ENCODE measurements at places on chromosomes 7 and 10.

GRCh38 chr10:133142523-133143199 is 17.4 kb upstream of the KNDC1 start:
- DNase-seq = no peak

- no peak for DNase-seq
Observed at GRCh38 chr10:85447690-85448089, 918.9 kb downstream of the GRID1 start.

- DNase-seq = no peak
Observed at GRCh38 chr7:30320392-30320791, 36.0 kb downstream of the ZNRF2 start.

GRCh38 chr10:64682043-64682442 is 1160.8 kb downstream of the REEP3 start:
- DNase-seq = no peak

DNA sequence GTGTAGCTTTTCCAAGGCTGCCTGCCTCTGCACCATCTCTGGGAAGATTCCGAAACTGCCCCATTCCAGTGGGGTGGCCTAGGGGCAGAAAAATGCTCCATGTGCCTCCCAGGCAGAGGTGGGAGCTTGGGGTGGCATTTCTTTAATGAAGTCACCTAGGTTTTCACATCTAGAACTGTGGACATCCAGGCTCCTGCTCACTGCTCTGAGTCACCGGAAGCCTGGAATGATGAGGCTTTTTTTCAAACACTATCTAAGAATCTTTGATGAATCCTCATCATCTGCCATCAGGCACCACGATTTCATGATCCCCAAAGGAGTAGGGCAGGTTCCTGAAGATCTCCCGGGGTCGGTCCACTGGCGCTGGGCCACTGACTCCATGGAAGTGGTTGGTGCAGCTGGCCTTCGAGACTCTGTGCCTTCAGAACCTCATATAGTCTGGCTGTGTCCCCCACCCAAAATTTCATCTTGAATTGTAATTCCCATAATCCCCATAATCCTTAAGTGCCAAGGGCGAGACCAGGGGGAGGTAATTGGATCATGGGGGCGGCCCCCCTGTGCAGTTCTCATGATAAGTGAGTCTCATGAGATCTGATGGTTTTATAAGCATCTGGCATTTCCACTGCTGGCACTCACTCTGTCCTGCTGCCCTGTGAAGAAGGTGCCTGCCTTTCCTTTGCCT is 37.1 kb downstream of the MTURN start:
- no peak for DNase-seq

DNA sequence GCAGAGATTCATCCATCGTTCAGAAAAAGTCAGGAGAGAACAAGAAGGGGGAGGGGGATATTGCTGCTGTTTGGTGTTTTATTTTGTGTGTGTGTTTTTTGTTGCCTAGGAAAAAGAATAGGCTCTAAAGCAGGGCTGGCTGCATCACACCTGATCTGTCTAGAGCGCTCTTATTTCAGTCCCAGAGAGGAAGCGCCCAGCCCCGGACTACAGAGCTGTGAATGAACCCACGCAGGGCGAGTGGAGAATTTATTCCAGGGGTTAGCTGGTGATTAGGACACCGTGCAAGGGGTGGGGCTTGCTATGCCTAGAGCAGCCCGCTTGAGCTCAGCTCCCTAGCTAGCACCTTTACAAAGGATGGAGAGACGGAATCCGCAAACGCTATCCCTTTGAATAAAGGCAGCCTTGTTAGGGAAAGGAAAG is 621 bp upstream of the FAM13C start:
- DNase-seq = no peak

DNA sequence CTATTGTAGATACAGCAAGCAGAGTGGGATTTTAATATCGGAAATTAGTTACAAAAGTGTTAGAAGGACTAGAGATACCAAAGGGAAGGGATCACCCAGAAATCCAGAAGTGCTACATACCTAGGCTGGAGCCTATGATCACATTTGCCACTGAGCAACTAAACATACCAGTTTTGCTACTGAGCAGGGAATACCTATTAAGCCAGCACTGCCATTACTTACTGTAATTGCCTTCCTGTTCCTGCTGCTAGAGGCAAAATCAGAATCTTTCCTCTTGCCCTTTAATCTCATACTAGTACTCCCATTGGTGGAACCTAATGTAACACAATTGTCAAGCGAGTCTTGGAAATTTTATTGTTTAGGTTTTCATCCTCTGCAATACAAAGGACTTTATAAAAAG is 121.7 kb downstream of the ATRNL1 start:
- DNase-seq = no peak

GRCh38 chr7:30743371-30744074 is 8.4 kb upstream of the INMT start:
- DNase-seq = no peak

- no peak for DNase-seq
Observed at GRCh38 chr7:101845974-101846373, 28.5 kb downstream of the CUX1 start.

DNA sequence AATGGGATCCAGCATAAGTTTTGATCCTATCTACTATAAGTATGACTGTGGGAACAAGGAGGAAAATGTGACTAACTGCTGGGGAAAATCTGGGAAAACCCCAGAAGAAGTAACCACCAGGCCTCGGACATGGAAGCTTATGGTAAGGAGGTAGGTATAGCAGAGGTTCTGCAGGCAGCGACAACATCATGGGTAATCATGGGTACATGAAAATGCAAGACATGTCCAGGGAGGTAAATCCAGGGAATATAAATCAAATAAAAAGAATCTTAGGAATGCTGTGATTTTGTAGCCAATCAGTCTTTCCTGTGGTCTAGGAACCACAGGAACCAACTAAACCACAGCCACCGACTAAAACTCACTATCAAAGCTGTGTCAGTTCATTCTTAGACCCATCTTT is 168.3 kb upstream of the NPY start:
- no peak for DNase-seq

- DNase-seq = no peak
Observed at GRCh38 chr7:102128303-102128702, 158.4 kb upstream of the SH2B2 start.

Data from GM10248 (cell line).